Activated T-cell treated with anti-CD3 and anti-CD28 coated beads, Interleukin-2, amount 50 U/mL, for 72 hours (primary cell): ENCODE measurements at places on chromosomes 13 and 19.

DNA sequence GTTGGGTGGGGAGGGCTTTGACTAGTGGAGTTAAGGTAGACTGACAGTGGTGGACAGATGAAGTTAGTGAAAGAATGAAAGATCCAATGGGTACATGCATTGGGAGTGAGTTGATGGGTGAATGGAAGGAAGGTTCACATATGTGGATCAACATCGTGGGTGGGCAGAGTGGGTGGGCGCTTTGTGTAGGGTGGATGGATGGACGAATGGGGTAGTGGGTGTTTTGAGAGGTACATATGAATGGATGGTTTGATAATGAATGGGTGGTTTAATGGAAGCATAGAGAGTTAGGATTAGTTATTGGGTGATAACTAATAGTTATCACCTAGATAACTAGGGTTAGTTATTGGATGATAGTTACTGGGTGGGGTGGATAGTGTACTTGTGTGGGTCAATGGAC is 11.5 kb downstream of the ZSWIM4 start:
- no peak for DNase-seq

- no peak for DNase-seq
Observed at GRCh38 chr13:99897076-99897440, 74.5 kb downstream of the ZIC5 start.

GRCh38 chr13:51764184-51765141 is 39.5 kb downstream of the DHRS12 start:
- DNase-seq = peak; percentile 61

GRCh38 chr13:69856331-69856730 is 251.3 kb upstream of the ATXN8OS start:
- DNase-seq = no peak
